Upper lobe of right lung (tissue), 1 donor: ENCODE measurements at places on chromosomes 6 and 20. TPM values are rescaled to one million over a fixed set of nuclear protein-coding genes. Genes with fewer than 3 reads are reported as not detected.

GRCh38 chr6:43929511-43929910 lies 159.5 kb downstream of the VEGFA start:
- peak; percentile 52 for DNase-seq

GRCh38 chr6:82030301-82030700 lies 217.2 kb downstream of the IBTK start:
- DNase-seq: no peak

DNA sequence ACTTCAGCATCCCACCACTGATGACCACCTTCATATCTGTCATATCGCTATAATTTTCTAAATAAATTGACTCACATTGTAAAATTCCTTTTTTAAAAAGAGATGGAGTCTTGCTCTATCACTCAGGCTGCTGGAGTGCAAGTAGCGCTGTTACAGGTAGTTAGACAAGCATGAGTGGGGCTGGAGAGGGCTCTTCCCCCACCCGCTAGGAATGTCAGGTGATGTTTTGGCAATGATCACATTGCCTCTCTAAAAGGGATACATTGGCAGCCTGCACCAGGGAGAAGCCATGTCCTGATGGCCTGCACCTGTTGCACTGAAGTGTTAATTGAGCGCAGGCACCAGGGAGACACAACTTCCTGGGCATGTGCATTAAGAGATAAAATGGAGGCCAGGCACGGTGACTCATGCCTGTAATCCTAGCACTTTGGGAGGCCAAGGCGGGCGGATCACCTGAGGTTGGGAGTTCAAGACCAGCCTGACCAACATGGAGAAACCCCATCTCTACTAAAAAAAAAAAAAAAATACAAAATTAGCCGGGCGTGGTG lies 16.9 kb upstream of the SLC22A16 start:
- no peak for DNase-seq

- no peak for DNase-seq
These were observed 77.3 kb downstream of the DTD1 start for GRCh38 chr20:18665135-18665534.

DNA sequence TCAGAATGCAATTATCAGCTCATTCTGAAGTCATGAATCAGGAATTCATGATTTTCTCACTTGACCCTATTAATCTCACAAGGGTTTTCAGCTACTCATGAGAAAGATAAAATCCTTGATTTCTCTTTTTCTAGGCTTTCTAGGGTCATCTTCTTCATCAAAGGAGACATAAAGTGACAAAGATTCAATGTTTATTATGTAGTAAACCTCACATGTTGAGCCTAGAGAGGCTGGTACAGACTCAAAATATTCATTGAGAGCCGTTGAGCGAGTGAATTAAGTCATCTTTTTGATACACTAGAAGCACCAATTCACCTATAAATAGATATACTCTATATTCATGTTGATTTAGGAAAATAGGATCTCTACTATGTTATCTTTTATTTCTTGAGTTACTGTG lies 104.8 kb upstream of the TRAF3IP2 start:
- DNase-seq: no peak

GRCh38 chr20:34108616-34109174 lies 3.3 kb downstream of the EIF2S2 start:
- no peak for DNase-seq

GRCh38 chr20:35284992-35285805 lies 627 bp upstream of the EIF6 start:
- no peak for DNase-seq

GRCh38 chr6:169763881-169764280 lies 12.5 kb downstream of the ERMARD start:
- DNase-seq: no peak

DNA sequence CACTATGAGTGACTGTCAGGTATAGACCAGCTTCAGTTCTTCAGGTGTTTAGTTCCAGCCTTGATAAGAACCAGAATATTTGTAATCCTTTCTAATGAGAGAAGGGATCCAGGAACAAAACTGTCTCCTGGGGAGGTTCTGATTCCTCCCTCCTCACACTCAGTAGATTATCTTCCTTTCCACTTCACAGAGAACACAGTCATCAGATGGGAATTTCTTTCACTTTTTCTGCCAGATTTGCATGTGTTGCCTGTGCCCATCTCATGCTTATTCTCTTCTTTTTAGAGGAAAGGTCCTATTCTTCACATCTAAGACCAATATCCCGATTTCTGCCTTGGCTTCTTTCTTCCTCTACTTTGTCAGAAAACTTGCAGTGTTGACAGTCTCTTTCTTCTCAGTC lies 50.8 kb downstream of the CD109 start:
- DNase-seq: no peak

DNA sequence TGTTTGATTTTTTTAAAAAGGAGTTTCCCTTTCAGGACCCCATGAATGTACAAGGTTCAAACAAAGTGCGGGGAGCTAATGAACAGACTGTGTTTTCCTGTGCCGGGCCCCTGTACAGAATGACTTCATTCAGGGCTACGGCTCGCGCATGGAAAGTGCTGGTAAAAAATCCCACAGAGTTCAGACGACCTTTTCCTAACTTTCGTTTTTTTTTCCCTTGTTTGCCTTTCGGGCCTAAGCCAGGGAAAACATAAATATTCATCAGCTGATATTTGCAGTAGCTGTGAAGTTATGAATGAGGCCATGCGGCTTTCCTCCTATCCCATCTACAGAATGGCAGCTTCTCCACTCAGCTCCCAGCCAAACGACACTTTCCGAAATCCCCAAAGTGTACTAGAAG lies 74.0 kb downstream of the HAO1 start:
- no peak for DNase-seq

DNA sequence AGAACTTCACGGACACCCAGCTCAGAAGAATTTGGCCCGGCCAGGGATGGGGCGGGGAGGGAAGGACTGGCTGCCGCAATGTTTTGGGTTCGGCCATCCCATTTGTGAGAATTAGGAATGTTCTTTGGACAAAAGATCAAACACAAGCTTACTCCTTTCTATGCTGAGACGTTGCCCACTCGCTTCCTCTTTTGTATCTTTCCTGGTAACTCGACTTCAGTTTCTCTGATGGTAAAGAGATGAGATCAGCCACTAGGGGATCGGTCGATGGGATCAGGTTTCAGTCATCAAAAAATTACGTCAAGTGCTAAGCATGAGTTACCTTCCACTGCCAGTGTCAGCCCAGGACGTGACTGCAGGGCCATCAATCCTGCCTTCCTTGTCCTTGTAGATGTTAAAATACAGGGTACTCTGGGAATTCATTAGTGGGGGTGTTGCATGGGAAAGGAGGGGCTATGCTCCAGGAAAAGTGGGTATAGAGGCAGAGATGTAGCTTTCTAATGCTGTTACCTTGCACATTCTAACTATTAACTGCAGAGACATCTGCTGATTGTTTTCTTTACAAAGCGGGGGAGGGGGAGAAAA lies 190.2 kb downstream of the TSHZ2 start:
- DNase-seq: no peak

GRCh38 chr6:158358450-158359077 lies 46.3 kb downstream of the TULP4 start:
- DNase-seq: no peak

GRCh38 chr6:117290173-117290846 lies 25.0 kb downstream of the VGLL2 start:
- DNase-seq: no peak

GRCh38 chr6:144346719-144347447 lies 61.7 kb downstream of the UTRN start:
- no peak for DNase-seq

DNA sequence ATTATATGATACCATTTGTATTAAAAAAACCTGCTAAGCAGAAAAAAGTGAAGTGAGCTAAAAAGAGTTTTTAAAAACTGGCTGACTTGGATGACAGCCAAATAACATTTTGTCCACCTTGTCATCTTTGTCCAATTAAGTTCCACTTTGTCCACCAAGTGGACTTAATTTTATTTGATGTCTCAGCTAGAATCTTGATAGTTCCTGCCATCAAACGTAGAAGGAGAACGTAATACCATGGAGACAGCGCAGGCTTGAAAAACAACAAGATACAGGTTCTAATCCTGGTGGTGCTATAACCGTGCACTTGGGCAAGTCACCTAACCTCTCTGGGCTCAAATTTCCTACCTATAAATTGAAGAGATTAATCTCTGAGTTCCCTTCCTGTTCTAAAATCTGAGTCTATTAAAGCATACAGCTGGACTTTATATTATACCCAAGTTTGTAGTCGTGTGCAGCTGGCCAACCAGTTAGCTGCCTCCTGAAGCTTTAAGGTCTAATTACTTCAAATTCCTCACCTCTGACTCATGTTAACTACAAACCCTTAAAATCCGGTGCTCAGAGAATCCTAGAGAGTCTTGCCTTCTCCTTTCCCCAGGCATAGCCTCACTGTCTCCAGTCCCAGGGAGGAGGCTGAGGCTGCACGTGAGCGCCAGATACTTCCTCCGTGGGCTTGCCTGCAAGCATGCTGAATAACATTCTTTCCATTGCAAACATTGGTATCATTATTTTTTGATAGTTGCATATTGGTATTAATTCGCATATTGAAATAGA lies 16.8 kb downstream of the TMEM244 start:
- DNase-seq: no peak

DNA sequence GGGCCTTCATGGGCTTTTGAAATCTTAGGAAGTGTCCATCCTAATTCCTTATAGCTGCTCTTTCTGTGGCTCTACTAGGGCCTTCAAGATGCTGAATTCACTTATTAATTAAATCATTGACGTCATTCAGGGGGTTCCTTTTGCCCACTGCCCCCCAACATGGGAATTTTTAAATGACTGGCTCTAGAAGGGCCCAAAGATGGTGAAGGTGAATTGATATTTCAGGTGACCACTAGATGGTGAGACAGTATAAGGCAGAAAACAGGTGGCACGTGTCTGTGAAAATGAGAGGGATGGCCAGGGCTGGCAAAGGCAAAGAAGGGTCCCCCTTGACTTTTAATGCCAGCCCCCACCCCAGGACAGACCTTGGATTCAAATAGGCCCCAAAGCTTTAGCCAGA lies 11.8 kb downstream of the GNAS start:
- DNase-seq: no peak

DNA sequence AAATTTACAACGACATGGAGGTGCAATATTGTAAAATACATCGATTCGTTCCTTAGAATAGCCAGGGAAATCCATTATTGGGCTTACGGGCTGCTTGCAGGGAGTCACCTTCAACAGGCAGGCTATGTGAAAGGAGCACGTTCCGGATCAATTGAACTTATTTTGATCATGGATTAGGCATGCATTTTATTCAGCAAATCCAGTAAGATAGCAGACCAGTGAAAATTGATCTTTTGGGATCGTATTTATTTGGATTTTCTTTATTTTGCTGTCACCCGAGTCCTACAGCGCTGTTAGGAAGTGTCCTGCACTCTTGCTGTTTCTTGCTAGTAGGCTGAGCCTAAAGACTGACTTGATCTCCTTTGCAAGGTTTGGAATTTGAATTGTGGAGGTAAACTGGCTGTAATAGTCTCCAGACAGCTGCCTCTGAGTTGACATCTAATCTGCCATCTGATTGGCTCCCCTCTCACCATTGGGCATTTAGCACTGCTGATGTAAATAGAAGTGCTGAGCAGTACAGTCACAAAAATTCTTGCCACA lies 3.0 kb downstream of the ARID1B start:
- no peak for DNase-seq

- no peak for DNase-seq
These were observed 96.1 kb upstream of the MAN1A1 start for GRCh38 chr6:119445666-119446065.

DNA sequence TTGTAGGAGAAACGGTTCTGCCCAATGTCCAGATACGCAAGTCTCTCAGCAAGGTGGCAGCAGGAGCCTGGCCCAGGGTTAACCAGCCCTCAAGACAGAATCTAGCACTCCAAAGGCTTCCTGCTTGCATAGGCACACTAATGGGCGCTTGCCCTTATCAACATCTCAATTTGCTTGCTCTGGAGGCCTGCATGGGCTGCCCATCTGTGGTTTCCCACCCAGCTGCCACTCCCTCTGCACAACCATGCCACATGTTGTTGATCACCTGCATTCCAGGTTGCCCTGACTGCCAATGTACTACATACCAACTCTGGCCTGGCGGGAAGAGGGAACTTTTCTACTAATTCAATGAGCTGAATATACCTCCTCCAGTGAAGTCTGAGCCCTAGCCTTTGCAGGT lies 74.6 kb downstream of the ATG5 start:
- no peak for DNase-seq

GRCh38 chr6:42966571-42966970 lies 6.0 kb downstream of the GNMT start:
- no peak for DNase-seq

DNA sequence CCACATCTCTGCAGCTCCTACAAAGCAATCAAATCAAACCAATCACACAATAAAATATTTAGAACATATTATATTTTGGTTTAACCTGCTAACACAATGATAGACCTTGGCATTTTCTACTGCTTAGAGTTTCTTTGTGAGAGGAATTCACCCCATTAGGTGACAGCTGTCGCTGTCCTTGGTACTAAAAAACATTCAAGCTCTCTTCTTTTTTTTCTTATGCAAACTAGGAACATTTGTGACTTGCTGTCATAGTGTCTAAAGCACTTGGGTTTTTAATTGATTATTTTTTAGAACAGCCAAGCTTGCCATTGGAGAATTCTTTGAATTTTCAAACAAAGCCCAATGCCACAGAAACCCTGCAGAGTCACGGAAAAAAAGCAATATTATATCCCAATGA lies 46.4 kb downstream of the CNR1 start:
- DNase-seq: no peak

DNA sequence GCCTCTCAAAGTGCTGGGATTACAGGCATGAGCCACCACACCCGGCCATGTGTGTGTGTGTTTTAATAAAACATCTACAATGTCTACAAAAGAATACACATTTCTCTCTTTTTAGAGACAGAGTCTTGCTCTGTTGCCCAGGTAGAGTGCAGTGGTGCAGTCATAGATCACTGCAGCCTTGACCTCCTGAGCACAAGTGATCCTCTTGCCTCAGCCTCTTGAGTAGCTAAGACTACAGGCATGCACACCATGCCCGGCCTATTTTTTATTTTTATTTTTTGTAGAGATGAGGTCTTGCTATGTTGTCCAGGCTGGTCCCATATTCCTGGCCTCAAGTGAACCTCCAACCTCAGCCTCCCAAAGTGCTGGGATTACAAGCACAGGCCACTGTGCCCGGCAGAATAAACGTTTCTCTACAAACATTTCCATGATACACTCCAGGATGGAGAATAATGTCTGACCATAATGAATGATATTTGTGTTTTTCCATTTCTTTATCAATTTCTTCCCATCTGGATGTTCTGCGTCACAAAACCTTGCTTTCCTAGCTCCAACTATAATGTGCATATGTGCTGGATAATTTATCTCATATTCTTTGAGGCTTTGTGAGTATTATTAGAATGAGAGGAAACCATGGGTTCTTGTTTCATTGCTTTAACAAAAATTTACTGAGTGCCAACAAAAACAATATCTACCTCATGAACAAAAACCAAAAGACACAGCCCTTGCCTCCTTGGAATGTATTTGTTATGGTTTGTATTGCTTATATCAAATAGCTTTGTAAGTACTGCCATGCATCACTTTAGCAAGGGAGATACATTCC lies 28.6 kb upstream of the CCN2 start:
- DNase-seq: no peak

Gene PRND
- total RNA-seq: 0.43 TPM

Gene TRIM15
- total RNA-seq: not detected

Gene SSTR4
- not detected for total RNA-seq

Gene PKIB
- 2.1 TPM for total RNA-seq

Gene PRIM2
- 8.5 TPM for total RNA-seq

Gene RBPJL
- total RNA-seq: not detected

Gene DDX43
- 2.5 TPM for total RNA-seq

Gene PCSK2
- 17.7 TPM for total RNA-seq

Gene CRISP3
- total RNA-seq: not detected

Gene MYL9
- 410 TPM for total RNA-seq

Gene TMEM74B
- 6.1 TPM for total RNA-seq

Gene NTSR1
- 0.09 TPM for total RNA-seq

Gene NOX3
- total RNA-seq: not detected

Gene SDC4
- 345 TPM for total RNA-seq

Gene SLC22A16
- 0.87 TPM for total RNA-seq

Gene SYCP2L
- total RNA-seq: 0.58 TPM
